ENCODE measurements at places on chromosomes 3 and 15.

GRCh38 chr3:152554980-152555379, 280.0 kb upstream of the P2RY1 start:
- no peak for DNase-seq

GRCh38 chr3:16286161-16286560, 21.1 kb downstream of the OXNAD1 start:
- no peak for DNase-seq

- DNase-seq = no peak
Measured at GRCh38 chr15:65450556-65450955, 27.8 kb upstream of the IGDCC4 start.

DNA sequence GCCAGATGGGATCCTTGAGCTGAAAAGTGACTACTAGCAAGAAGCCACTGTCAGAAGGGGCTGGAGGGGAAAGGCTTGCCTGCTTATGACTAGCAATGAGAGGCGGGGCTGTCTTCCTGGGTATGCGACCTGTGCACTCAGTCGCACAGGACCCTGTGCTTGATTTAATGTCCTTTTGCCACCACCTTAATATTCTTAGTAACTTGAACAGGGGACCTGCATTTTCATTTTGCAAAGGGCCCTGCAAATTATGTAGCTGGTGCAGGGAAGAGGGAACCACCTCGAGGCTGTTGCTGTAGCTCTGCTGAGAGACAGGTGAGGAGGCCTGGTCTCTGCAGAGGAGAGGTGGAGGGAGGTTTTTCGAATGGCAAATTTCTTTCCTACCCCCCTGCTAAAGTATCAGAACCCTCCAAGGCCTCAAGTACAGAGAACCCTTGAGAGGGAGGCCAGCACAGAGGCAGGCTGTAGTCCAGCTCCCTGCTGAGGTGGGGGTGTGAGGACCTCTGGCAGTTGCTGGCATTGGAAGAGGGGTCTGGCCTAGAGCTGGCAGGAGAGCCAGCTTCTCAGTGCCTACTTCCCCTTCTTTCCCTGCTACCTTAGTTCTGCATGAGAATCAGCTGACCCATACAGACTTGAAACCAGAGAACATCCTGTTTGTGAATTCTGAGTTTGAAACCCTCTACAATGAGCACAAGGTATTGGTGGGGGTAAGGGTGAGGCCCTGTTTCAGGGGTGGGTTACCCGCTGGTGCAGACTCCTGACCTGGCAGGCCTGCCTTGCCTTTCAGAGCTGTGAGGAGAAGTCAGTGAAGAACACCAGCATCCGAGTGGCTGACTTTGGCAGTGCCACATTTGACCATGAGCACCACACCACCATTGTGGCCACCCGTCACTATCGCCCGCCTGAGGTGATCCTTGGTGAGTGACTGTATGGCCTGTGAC, 11.4 kb downstream of the CLK3 start:
- no peak for DNase-seq

- DNase-seq = peak; percentile 33
Measured at GRCh38 chr3:39291903-39292329, 12.1 kb upstream of the CX3CR1 start.

DNA sequence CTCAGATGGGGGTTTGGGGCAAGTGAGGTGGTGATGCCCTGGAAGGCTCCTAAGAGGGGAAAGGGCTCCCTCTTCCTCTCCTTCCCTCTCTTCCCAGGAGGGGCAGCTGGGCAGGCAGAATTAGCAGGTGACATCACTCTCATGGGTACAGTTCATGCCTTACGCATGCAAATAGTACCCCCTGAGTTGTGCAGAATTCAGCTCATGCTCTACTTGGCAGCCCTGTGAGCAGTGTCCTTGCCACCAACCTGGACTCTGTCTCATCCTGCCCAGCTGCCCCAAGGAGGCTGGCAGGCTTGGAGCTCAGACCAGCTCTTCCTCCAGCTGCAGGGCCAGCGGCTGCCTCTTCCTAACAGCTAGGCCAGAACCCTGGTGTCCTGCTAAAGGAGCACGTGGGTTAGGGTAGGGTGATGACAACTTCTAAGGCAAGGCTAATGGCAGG, 3.3 kb downstream of the CHAC1 start:
- no peak for DNase-seq

GRCh38 chr3:137987723-137988122, 22.2 kb upstream of the CLDN18 start:
- no peak for DNase-seq

DNA sequence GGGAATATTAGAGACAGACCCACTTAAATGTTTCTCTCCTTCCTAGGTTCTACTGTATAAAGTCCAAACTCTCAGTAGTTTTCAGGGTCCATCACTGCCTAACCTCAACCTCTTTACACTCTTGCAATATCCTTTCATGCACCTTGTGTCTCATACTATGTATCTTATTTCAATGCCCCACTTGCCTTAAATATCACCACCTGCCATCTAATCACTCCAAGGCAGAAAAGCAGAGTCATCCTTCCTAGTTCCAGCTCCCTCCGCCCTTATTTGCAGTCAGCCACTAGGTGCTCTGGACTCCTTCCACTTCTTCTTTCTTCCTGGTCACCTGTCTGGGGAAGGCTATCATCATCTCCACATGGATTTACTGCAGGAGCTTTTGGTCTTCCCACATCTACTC, 322.0 kb downstream of the MFSD1 start:
- DNase-seq = no peak

DNA sequence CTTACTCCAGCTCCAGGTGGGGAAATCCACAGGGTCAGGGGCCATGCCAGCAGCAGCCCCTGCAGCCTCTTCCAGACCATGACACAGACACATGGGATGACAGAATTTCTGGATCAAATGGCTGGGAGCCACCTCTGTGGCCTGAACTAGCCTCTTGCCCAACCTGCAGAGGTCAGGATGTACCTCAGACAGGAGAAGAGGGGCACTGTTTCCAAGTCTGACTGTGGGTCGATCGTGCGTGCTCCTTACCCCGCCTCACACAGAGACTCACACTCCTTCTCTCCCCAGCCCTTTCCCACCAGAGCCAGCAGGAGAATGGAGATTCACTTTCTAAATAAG, 131.9 kb downstream of the FAM43A start:
- DNase-seq = no peak

- DNase-seq = no peak
Measured at GRCh38 chr15:70151462-70151861, 53.7 kb upstream of the TLE3 start.

DNA sequence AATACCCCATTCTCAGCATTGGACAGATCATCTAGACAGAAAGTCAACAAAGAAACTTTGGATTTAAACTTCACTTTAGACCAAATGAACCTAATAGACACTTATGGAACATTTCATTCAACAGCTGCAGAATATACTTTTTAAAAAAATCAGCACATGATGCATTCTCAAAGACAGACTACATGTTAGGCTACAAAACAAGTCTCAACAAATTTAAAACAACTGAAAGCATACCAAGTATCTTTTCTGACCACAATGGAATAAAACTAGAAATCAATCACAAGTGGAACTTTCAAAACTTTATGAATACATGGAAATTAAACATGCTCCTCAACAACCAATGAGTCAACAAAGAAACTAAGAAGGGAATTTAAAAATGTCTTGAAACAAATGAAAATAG, 37.9 kb downstream of the SERP1 start:
- DNase-seq = no peak

- no peak for DNase-seq
Measured at GRCh38 chr3:188948281-188948996, 223.3 kb upstream of the TPRG1 start.

- DNase-seq = no peak
Measured at GRCh38 chr3:102135316-102135715, 286.0 kb downstream of the NFKBIZ start.

DNA sequence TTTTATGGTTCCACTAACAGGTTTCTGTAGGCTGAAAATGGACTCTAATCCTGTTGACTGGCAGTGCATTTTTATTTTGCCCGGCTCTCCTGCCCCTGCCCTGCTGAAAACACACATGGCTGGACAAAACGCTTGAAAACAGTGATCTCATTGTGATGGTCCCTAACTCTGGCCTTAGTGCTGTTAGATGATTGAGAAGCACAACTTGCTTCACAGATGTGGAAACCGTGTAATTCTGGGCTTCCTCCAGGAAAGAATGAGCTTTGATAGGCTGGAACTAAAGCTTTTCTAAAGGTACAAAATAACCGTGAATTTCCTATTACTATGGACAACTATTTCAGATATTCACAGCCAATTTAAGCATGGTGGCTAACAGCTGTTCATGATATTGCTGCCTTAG, 121.4 kb downstream of the VGLL3 start:
- no peak for DNase-seq

GRCh38 chr15:75151214-75152128, 50.2 kb upstream of the C15orf39 start:
- DNase-seq = no peak

GRCh38 chr3:121992601-121993560, 29.2 kb downstream of the ILDR1 start:
- no peak for DNase-seq

GRCh38 chr15:79179597-79179996, 89.0 kb upstream of the RASGRF1 start:
- DNase-seq = no peak

DNA sequence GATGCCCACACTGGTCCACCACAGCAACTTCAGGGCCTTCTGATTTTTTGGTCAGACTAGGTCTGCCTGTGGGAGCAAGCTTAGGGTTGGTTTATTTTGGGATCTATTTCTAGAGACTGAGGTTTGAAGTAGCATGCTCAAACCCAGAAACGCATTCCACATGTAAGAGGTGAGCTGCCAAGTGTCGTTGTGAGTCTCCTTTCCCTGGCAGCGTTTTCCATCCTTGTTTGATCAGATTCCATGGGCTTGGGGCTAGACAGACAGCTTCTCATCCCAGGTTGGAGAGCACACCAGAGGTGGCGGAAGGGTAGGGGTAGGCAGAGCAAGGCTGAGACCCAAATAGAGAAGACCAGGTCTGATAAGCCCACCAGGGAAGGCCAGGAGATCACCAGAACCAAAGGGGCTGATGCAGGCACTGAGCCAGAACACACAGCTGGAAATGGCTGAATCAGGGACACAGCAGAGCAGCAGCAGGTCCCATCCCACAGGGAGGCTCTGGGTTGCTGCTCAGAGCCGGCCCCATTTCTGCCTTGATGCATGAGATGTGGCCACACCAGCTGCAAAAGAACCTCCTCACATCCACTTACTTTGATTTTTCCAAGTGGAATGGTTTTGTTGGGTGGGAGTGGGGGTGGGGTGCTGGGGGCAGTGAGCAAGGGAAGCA, 186.8 kb downstream of the THSD4 start:
- no peak for DNase-seq

DNA sequence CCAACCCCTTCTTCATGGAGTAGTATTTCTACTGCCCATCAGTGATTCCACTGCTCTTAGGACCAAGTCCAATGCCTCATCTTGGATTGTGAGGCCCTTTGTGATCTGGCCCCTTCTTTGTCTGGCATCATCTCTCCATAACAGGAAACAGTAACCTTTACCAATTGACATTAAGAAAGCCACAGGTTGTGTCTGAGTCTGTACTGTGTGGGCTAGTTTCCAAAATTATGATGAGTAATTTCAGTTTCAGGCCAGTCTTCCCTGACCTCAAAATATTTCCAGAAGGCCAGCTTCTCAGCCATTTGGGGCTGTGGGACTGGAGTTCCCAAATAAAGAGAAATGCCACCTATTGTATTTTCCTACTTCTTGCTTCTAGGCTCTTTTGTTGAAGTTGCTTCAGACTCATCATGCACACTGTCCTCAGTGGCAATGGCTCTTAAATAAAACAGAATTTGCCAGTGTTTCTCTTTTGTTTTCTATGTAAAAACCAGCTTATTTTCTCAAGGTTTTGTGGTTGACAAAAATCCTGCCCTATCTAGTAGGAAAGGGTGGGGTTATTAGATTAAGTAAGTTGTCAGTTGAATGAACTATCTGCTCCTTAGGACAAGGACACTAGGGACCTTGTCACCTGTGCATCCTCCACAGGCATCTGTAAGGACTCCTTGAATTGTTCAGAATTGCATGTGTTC, 47.0 kb upstream of the ACKR4 start:
- DNase-seq = no peak

DNA sequence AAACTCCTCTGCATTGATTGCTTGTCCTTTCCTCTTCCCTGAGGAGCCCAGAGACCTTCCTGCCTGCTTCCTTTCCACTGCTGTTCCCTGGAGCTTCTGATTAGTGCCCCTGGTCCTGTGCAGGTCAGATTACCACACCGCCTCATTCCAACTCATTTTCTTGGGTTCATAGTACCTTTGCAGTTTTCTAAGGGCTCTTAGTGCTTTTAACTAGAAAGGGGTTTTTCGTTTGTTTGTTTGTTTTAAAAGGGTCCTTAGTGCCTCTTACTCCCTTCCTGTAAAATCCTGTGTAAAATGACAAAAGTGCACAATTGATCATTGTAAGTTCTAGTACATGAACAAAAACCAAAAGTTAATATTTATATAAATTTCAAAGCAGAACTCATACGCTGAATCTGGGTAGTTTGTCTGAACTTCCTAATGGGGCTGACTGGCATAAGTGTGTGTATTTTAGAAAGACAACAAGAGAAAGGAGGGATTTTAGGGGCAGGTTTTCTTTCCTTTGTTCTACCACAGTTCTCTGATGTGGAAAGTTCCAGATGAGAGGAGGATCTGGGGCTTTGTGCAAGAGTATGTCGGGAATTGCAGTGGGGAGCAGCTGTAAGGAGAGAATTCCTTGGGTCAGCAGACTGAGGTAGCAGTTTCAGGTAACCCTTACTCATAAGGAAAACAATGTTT, 30.6 kb downstream of the SNRK start:
- DNase-seq = peak; percentile 36

- DNase-seq = no peak
Measured at GRCh38 chr3:112956351-112956750, 18.6 kb downstream of the CD200R1 start.

GRCh38 chr3:177878957-177879356, 657.3 kb upstream of the KCNMB2 start:
- no peak for DNase-seq

DNA sequence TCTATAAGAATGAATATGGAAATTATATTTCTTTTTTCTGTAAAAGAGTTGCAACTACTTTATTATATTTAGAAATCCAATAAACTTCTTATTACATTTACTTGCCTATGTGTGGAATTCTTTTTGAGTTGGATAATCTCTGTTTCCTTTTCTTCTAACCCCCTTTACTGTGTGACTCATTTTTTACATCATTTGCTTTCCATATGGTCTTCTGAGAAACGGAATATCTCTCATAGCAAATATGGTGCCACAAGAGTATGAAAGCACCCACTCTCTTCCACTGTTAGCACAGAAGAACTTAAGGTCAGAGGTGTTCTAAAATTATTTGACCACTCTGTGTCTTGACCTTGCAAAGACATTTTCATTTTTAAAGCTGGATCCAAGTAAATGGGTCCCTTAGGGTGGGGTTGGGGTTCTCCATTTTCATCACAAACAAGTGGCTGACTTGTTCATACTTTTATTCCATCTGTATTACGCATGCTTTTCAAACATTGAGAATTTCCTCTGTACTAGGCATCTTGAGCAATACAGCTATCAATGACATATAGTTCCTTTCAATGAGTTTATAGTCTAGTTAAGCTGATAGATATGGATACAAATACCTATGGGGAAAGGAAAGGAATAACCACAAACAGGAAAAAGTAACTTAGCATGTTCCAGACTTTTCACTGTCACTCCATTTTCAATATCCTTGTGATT, 281.1 kb upstream of the TPRG1 start:
- no peak for DNase-seq

GRCh38 chr3:136192831-136193230, 3.3 kb downstream of the MSL2 start:
- no peak for DNase-seq
